ENCODE measurements at places on chromosomes 5 and 9.

DNA sequence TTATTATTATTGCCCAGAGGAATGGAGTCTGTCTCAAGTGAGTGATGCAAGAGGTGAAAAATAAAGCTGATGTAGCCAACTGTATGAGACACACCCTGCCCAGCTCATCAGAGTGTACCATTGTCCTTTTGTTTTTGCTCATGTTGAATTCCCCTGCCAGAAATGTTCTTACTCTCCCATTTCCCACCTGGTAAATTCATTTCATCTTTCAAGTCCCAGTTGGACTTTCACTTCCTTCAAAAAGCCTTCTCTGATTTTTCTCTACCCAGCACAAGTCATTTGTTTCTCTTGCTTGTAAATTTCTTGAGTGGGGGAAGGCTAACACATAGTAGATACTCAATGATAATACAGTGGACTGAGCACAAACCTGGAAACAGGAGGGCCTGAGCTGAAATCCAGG, 394.5 kb upstream of the ZNF462 start:
- no peak for DNase-seq

DNA sequence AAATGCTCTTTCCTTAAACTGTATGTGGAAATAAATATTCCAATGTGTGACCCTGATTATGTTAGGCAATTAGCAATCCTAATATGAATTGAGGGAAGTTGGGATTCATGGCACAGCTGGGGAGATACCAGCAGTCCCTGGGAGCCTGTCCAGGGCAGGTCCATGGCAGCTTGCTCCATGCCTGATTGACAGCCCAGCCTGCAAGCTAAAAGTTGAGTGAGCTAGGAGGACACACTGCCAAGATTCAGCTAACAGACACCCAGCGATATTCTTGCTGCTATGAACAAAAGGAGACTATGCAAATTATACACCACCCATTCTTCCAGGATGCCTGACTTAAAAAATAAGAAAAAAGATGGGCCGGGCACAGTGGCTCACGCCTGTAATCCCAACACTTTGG, 6.2 kb downstream of the TGFBI start:
- DNase-seq = no peak

- DNase-seq = no peak
Observed at GRCh38 chr9:113542006-113542405, 78.5 kb downstream of the RGS3 start.

- DNase-seq = no peak
Observed at GRCh38 chr5:112886975-112887374, 25.9 kb downstream of the SRP19 start.

- DNase-seq = no peak
Observed at GRCh38 chr9:95627802-95628201, 111.0 kb upstream of the PTCH1 start.

Data from right kidney (tissue), 9 donors.